Glomerular endothelial cell (primary cell): ENCODE measurements at places on chromosomes 11 and 22. TPM values are rescaled to one million over a fixed set of nuclear protein-coding genes. Genes with fewer than 3 reads are reported as not detected.
A peak's percentile ranks its signal among the peaks of the same experiment; 100 is the strongest.

GRCh38 chr11:23078289-23078971 is 218.2 kb upstream of the CCDC179 start:
- DNase-seq, result no peak

GRCh38 chr11:57297221-57297620 is 27.5 kb downstream of the TNKS1BP1 start:
- no peak for DNase-seq

DNA sequence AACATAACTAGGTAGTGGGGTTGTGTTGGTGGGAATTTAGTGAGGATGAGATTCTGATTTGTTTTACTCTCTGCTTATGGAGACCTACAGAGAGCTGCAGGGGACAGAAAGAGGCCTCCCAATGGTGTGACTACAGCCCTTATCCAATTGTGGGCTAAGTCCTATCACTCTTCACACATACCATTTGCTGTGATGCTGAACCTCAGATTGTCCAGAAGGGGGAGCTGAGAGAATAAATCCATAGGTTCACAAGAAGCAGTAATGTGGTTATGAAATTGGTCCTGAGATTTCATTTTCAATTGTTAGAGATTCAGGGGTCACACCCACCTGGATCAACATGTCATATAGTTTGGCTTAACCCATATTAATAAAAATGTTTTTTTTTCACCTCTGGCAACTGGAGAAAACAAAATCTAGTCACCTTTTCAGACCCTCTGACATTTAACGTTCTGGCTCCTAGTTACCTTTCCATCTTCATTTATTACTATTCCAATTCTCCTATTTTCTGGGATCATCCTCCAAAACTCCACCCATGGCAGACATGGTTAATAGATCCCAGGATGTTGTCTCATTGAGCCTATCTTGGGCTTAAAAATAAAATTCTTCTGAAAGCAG is 53.3 kb upstream of the PTPN5 start:
- peak; percentile 7 for DNase-seq

GRCh38 chr11:106553304-106553703 is 465.0 kb downstream of the GUCY1A2 start:
- no peak for DNase-seq

CLDN25 gene
- total RNA-seq, result not detected in 2 replicates

CASP5 gene
- total RNA-seq, result not detected in 2 replicates

CDC42BPG gene
- 0.44 and 0.64 TPM in 2 replicates for total RNA-seq

NECTIN1 gene
- 7.2 and 9.9 TPM in 2 replicates for total RNA-seq
